Dermis lymphatic vessel endothelial cell (primary cell): ENCODE measurements at places on chromosomes 2 and 18. TPM values are rescaled to one million over a fixed set of nuclear protein-coding genes. Genes with fewer than 3 reads are reported as not detected.

The LMAN2L gene
- total RNA-seq, result 14.6 and 17.4 TPM in 2 replicates

The DSG1 gene
- not detected in 2 replicates for total RNA-seq

The ZC3H6 gene
- total RNA-seq, result 2.5 and 3.0 TPM in 2 replicates

The MALL gene
- total RNA-seq, result 11.7 and 37.3 TPM in 2 replicates

The REG1A gene
- not detected in 2 replicates for total RNA-seq

The REG3A gene
- not detected in 2 replicates for total RNA-seq

The ABCG8 gene
- not detected in 2 replicates for total RNA-seq

The LYPD6B gene
- 0.11 TPM in 1 of 2 replicates, not detected in the other for total RNA-seq

The CIDEA gene
- total RNA-seq, result 0.33 and 0.52 TPM in 2 replicates

The PELI1 gene
- total RNA-seq, result 66.0 and 68.8 TPM in 2 replicates

The ALPG gene
- total RNA-seq, result not detected in 2 replicates
